H54 (cell line): ENCODE measurements at places on chromosomes 16 and 17.
A peak's percentile ranks its signal among the peaks of the same experiment; 100 is the strongest.

GRCh38 chr17:56943505-56944125 lies 17.2 kb downstream of the COIL start:
- no peak for DNase-seq

DNA sequence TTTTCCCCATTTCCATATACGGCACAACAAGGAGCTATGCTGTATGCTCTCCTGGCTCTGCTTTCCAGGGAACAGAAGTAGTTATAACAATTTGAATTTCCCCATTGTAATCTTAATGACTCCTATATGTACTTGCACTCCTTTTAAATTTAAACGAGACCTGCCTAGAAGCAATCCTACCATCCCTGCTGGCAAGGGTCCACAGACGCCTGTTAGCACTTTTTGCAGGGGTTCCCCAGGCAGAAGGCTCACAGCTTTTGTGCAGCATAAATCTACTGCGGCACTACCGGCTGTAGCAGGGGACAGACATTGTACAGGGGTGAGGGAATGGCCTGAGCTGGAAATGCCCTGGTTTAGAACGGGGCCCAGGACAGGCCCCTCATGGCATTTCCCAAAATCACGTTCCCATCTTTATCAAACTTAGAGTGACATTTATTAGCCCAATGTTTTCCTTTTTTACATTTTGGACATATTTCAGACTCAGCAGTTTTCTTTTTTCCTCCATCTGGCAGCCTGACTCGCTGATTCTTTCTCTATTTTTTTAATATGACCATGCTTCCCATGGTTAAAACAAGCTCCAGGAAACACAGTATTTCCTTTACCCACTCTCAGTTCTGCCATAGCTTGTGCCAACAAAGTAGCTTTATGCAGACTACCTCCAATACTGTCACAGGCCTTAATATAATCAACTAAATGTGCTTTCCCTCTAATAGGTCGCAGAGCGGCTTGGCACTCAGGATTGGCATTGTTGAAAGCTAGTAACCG lies 35.4 kb upstream of the USP22 start:
- DNase-seq = no peak

DNA sequence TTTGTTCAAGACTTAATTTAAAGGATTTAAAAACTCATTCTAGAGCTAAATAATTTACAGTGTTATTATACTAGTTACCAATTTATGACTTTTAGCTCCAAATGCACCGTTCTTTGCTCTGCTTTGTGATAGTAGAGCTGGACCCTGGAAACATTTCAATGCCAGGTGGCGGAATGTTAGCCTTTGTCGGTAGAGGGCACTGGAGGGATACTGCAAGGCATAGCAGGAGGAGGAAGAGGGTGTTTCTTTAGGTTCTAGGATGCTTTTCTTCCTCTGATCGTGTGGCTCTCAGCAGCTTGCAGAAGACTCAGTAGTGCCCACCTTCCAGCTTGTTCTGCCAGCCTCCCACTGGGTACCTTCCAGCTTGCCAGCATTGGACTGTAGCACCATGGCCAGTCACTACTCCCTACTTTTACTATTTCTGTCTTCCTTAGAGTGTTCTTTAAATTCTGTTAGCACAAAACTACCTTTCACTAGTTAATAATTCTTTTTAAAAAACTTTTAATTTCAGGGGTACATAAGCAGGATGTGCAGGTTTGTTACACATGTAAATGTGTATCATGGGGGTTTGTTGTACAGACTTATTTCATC lies 325.3 kb downstream of the UTP18 start:
- no peak for DNase-seq

- DNase-seq = no peak
These were observed 22.3 kb downstream of the MYH11 start for GRCh38 chr16:15834502-15834901.

DNA sequence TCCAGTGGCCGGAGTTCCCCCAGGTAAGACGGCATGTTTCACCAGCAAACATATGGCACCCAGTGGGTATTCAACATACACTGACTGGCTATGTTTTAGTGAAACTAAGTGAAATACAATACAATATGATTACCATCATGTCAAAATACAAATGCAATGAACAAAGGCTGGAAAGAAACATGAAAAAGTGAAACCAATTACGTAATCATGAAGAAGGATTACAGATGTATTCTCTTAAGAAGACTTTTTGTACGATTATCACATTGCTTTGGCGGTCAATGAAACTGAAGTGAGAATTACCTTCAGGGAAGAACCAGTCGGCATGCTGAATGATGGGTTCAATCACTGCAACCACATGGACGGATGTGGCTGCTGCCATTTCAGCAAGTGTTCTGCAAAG lies 71.7 kb downstream of the ARHGAP17 start:
- no peak for DNase-seq

DNA sequence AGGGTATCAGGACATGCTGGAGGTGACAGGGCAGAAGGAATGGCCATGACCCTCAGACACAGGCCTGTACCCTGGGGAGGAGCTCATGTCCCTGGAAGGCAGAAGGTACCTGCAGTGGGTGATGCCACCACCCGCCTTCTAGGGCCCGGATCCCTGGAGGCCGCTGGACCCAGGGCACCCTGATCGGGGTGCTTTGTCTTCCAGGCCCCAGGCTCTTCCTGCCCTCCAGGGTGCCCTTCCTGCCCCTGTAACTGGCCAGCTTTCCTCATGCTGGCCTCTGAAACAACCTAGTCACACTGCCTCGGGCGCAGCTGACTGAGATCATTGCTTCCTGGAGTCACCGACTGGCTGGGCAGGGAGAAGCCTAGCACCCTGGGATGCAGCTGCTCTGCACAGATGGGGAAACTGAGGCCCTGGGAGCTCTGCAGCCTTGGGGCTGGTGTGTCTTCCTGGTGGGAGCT lies 5.8 kb downstream of the ADCY7 start:
- DNase-seq = peak; percentile 67

GRCh38 chr17:2610195-2611175 lies 17.0 kb downstream of the PAFAH1B1 start:
- DNase-seq = no peak

DNA sequence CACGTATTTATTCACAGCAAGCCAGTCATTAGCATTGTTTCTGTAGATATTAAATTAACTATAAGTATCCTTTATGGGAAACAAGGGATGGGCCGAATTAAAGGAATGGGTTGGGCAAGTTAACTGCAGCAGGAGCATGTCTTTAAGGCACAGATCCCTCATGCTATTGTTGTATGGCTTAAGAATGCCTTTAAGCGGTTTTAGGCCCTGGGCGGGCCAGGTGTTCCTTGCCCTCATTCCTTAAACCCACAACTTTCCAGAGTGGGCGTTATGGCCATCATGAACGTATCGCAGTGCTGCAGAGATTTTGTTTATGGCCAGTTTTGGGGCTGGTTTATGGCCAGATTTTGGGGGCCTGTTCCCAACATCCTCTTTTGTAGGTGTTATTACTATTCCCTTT lies 9.1 kb downstream of the PHKB start:
- no peak for DNase-seq

DNA sequence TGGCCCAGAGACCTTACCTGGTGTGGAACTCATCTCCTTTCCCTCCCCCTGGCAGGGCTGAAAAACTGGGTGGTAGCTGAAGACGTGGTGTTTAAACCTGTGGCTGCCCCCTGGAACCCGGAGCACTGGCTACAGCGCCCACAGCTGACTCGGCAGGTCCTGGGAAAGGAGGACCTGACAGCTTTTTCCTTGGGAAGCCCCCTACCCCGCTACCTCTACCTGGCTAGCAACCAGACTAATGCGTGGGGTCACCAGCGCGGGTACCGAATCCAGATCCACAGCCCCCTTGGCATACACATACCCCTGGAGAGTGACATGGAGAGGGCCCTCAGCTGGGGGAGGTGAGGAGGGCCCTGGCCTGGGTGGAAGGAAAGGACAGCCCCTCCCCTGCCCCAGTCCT lies 2.0 kb upstream of the AOC3 start:
- no peak for DNase-seq
